Sciatic nerve (tissue), 2 donors: ENCODE measurements at places on chromosomes 3 and 15. TPM values are rescaled to one million over a fixed set of nuclear protein-coding genes. Genes with fewer than 3 reads are reported as not detected.

TAGLN3 gene
- total RNA-seq: 0.62 TPM

SLC38A3 gene
- 2.5 TPM for total RNA-seq

DUOXA2 gene
- not detected for total RNA-seq

ECE2 gene
- total RNA-seq: not detected

STRC gene
- 0.89 TPM for total RNA-seq

TMEM207 gene
- total RNA-seq: not detected

U2SURP gene
- total RNA-seq: 125 TPM

- DNase-seq: no peak
These were observed 318.9 kb downstream of the RYR3 start for GRCh38 chr15:33629647-33630046.

DNA sequence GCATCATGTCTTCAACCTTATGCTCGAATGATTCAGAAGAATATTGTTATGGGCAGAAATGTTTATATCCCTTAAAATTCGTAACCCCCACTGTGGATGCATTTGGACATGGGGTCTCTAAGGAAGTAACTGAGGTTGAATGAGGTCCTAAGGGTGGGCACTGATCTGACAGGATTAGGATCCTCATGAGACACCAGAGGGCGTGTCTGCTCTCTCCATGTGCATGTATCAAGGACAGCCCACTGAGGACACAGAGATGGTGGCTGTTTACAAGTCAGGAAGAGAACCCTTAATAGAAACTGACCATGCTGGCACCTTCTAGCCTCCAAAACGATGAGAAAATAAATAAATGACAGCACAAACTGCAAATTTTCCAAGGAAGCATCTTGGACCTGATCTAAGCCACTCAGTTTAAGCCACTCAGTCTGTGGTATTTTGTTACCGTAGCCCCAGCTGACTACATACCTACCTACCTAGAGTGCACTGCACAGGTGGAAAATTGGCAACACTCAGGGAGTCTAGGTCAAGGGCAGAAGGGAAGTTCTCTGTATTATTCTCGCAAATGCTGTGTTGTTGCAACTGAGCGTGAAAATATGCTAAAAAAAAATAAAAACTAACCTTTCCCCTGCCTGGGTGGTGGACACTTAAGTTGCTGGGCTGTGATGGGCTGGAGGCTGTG, 126.6 kb downstream of the TJP1 start:
- DNase-seq: no peak

- DNase-seq: no peak
These were observed 156.7 kb downstream of the KLF13 start for GRCh38 chr15:31483053-31483985.

GRCh38 chr3:78644847-78645246, 1123.0 kb downstream of the ROBO1 start:
- DNase-seq: no peak

DNA sequence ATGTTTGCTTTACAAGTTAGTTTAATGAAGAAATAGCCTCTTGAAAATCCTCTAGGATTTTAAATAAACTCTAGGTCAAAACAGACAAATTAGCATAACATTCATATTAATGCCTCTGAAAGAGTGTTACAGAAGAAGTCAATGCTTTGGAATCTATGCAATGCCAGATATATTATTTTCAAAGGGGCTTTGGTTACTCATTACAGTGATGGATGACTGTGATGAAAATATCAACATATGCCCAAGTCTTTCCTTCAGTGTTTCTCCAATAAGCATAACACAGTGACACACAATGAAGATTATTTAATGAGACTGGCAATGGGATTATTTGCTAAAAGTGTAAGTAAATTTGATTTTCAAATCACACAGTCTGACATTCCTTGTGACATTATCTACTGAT, 1247.2 kb downstream of the ROBO2 start:
- no peak for DNase-seq

DNA sequence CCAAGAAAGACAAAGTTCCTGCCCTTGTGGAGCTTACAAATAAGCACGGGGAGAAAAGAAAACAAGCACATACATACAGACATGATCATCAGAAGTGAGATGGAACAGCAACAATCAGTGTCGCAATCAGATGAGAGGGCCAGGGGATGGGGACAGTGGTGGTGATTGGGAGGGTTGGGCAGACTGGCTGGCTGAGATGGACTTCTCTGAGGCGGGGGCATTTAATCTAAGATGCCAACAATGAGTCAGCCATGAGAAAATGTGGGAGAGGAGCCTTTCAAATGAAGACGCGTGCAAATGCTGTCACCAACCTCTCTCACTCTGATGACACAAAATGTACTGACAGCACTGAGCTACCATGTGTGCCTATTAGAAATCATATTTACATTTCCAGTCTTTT, 81.4 kb downstream of the NCEH1 start:
- no peak for DNase-seq

GRCh38 chr15:51829376-51830275, at the start of gene TMOD3:
Gene TMOD3, plus strand, starts transcription at chr15:51829653. Its CDS starts 33,232 bp downstream, at chr15:51862885.
- peak; percentile 95 for DNase-seq

- peak; percentile 68 for DNase-seq
These were observed at the start of gene CAMP for GRCh38 chr3:48222616-48223513. Gene CAMP, plus strand, starts transcription at chr3:48223495. Its CDS starts 17 bp downstream, at chr3:48223512.

- DNase-seq: peak; percentile 76
These were observed 9.9 kb downstream of the TRAK1 start for GRCh38 chr3:42101048-42101447.

DNA sequence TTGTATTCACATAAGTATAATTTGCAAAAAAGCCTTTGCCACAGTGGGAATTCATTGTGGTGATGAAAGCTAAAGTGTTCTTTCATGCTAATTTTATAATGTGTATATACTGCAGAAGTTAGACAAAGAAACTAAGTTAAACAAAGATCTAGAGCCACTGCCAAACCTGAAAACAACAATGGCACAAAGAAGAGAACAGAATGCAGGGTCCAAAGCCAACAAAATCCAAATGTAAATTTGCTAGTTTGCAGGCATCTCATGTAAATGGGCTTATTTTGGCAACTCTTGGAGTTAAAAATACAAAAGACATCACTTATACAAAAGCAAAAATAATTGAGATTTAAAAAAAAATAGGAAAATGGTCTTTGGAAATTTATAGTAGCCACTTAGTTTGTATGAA, 123.0 kb downstream of the TCF12 start:
- no peak for DNase-seq

GRCh38 chr3:64559588-64559987, 128.2 kb downstream of the ADAMTS9 start:
- DNase-seq: no peak

DNA sequence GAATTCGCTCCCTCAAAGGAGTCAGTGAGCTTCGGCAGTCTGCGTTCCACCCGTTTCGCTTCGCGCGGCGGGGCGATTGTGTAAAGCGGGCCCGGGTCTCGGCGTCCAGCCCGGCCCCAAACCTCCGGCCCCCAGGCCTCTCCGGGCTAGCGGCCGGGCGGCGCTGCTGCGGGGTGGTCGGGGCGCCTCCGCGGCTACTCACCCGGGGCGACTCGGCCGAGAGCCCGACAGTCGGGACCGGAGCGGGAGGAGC, 412 bp downstream of the CHDH start:
- DNase-seq: no peak

- peak; percentile 90 for DNase-seq
These were observed 19.0 kb downstream of the SYNM start for GRCh38 chr15:99123713-99124451.

DNA sequence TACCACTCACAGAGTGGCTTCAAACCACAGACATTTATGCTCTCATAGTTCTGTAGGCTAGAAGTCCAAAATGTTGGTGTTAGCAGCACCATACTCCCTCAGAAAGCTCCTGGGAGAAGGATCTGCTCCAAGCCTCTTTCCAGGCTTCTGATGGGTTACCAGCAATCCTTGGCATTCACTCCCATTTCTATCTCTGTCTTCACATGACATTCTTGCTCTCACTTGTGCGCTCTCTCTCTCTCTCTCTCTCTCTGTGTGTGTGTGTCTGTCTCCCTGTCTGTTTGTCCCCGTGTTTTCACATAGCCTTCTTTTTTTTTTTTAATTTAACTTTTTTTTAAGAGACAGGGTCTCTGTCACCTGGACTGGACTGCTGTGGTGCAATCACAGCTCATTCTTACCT, 26.3 kb downstream of the CDAN1 start:
- no peak for DNase-seq

GRCh38 chr15:30783019-30783418, 120.7 kb upstream of the FAN1 start:
- DNase-seq: no peak

GRCh38 chr3:196108075-196108743, 26.3 kb upstream of the TFRC start:
- DNase-seq: no peak

GRCh38 chr15:80595396-80595795, 99.7 kb upstream of the ABHD17C start:
- DNase-seq: no peak
